Cortex of kidney (tissue), 1 donor: ENCODE measurements at places on chromosomes 13 and 19.

DNA sequence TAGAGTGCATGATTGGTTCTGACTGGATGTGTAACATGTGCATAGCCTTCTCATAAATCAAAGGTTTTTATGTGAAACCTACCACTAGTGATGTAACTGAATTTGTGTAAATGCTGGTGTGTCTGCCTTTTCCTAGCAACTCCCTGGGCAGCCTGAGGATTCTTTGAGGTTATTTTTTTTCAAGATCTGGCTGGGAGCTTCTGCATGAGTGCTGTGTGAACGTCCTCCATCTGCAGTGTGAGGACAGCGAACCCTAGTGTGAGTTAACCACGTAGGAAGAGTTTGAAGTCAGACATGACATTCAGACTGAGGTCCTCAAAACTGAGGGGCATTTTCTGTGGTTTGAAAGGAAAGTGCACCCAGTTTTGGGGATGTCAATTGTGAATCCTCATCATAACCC lies 39.9 kb downstream of the DPRX start:
- DNase-seq = no peak

GRCh38 chr19:9828551-9829063 lies 889 bp downstream of the UBL5 start:
- DNase-seq = no peak

DNA sequence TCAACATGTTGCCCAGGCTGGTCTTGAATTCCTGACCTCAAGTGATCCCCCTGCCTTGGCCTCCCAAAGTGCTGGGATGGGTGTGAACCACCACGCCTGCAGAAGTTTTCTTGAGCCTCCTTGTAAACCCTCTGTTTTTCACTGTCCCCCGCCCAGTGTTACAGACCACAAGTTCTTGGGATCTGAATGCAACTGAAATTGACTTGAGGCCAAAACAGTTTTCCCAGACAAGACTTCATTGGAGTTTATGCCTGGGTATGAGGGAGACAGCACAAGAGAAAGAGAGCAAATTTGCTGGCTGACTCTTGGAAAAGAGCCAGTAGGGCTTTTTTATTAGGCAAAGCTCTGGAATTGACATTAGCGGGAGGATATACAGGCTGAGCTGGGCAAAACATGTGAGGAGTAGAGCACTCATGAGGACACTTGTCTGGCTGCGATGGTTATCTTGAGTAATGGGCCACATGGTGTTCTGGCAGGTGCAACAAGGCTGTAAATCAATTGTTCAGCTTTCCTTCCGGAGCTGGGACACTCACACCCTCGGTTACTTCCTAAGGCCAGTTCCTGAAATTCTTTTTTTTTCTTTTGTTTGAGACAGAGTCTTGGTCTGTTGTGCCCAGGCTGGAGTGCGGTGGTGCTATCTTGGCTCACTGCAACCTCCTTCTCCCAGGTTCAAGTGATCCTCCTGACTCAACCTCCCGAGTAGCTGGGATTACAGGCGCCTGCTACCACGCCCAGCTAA lies 12.7 kb upstream of the HNRNPL start:
- DNase-seq = no peak

DNA sequence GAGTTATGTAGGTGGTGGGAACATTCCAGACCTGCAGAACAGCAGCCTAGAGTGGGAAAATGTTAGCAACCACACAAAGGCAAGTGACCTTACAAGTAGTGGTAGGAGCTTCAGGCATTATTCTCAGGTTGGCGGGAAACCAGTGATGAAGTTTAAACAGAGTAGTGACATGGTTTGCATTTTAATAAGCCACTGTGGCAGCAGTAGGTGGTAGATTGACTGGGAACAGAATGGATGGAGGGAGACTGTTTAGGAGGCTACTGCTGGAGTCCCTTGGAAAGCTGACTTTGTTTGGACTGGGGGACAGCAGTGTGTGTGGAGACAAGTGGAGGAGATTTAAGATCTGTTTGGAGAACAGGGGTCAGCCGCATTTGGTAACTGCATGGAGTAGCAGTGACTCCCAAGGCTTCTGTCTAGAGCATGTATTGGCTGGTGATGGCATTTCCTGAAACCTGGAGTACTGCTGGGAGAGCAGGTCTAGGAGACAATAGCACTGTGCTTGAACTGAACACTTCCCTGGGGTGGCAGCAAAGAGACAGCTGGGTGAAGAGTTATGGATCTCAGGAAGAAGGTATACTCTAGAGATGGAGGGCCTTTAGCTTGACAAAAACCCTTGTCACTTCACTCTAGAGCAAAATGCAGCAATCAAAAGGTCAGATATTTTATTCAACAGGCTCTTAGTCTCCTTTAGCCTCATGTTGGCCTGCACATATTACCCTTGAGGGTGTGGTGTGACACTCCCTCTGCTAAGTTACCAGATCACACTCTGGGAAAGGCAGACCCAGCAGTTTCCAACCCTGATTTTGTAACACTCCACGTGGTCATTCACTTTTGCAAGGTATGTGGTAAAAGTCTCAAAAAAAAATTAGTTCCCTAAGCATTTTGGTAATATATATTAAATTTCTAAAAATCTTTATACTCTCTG lies 70.3 kb downstream of the DHRS12 start:
- no peak for DNase-seq

GRCh38 chr19:11504502-11505031 lies 1.1 kb downstream of the ZNF653 start:
- no peak for DNase-seq

DNA sequence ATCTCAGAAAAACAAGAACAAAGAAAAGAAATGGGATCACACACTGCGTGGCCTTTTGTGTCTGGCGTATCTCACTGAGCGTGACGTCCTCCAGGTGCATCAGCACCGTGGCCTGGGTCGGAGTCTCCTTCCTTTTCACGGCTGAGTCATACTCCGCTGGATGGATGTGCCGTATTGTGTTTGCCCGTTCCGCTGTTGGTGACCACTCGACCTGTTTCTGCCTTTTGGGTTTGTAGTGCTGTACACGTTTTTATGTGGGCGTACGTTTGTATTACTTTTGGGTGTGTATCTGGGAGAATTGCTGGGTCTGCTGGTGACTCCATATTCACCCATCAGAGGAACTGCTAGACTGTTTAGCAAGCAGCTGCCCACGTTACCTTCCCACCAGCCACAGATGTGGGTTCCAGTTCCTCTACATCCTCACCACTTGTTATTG lies 11.4 kb downstream of the ARID3A start:
- no peak for DNase-seq

DNA sequence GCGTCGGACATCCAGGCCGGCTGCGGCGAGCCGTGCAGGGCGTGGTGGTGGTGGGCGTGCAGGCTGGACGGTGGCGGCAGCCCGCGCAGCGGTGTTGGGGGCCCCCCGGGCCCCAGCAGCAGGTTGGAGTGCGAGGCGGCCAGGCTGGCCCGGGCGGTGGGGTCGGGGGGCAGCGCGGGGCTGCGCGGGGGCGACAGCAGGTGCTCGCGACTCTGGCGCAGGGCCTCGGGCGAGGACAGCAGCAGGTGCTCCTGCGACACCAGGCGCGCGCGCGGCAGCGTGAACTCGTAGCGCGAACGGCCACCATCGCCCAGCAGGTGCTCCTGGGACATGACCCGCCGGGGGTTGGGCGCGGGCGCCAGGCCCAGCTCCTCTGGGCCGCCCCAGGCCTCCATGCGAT lies 9.8 kb downstream of the SHISA7 start:
- no peak for DNase-seq

GRCh38 chr13:25286308-25286968 lies 850 bp downstream of the MTMR6 start:
- DNase-seq = no peak

DNA sequence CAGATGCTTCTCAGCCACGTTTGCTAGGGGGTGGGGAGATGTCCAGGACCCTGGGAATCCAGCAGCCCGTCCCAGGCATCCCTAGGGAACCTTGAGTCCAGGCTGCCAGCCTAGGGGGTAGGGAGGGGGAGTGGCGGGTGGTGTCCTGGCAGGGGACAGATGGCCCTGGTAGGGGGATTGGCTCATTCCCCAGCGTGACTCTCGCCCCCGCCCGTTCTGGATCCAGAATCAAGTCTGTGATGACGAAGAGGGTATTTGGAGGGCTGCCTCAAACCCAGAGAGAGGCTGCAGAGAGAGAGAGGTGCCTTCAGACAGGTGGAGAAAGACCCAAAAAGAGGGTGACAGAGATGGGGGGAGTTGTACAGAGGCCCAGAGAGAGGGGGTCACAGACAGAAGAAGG lies 4.1 kb downstream of the SLC17A7 start:
- DNase-seq = no peak

GRCh38 chr13:28237944-28238343 lies 99.6 kb downstream of the PAN3 start:
- no peak for DNase-seq
